ENCODE measurements at places on chromosomes 4 and X.

DNA sequence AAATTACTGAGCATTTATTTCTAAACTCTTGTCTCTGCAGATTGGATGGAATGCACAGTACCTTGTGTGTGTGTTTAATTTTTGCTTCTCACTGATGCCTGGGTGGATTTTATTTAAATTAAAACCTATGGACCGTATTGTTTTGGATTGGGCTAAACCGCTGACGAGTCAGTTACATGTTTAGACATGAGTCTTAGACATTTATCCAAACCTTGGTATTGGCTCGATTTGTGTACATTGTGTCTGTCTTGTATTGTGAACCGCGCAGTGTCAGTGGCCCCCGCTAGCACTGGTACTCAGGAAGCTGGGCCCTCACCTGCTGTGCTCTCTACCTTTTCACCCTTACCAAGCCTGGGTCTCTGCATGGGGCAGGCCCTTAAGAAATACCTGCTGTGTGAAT lies 40.8 kb upstream of the TADA2B start:
- DNase-seq = no peak

DNA sequence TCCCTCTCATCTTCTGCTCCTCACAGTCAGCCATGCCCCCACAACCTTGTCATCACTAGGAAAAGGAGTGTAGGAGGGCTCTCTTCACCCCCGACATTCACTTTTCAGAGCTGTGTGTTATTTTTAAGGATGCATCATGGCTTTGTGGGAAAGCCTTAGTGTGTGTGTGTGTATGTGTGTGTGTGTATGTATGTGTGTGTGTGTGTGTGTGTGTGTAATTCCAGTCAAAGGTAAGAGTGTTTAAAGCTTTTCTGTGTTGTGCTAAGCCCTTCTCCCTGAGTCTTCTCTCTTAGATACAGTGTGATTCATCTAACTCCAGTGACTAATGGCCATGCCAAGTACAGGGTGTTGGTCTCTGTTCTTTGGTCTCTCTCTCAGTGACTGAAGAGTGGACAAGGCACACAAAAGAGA lies 76.6 kb downstream of the CHIC2 start:
- no peak for DNase-seq

DNA sequence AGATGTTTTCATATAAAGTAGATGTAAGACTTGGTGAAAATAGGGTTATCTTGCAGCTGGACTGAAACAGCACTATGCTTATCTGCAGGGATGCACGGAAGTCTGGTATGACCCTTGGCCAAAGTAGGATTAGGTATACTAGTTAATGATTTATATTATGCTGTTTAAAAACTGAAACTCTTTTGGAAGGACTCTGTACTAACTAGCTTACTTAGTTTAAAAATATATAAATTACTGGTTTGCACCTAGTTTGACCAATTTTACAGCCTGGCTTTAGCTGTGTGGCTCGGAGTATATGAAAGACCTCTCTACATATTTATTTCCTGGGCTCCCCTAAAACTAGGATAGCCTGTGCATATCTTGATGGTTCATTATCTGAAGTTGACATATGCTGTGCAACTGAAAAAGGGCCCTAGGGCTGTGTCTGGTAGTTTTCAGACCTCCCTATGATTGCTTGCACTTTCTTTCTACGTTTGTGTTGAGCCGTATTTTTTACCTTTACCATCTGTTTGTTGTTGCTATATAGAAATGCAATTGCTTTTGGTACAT lies 89.2 kb downstream of the TMEM144 start:
- DNase-seq = no peak

- DNase-seq = no peak
Observed at GRCh38 chr4:20288846-20289512, 37.3 kb downstream of the SLIT2 start.

DNA sequence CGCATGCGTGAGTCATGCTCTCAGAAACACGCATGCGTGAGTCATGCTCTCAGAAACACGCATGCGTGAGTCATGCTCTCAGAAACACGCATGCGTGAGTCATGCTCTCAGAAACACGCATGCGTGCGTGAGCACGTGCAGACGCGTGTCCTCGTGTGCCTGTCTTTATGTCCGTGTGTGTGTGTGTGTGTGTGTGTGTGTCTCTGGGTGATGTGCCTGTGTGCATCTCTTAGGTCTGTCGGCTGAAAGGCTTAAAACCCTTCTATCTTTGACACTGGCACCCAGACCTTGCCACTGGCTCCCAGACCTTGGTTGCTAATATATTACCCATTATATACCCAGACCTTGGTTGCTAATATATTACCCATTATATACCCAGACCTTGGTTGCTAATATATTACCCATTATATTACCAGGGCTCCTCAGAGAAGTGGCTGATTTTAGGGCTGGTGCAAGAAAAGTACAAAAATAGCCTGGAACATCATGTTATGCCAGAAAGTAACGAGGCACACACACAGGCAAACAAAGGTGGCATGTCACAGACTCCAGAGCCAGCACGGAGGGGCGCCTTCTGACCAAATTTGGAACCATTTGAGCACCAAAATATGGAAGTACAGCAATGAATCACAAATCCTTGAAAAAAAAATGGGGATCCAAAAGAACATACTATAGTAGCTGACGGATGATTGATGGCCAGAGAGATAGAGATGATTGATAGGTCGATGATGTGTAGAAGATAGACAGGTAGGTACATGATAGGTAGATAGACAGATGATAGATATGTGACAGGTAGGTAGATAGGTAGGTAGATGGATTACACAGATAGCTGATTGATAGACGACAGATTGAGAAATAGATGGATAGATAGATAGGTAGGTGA lies 19.2 kb upstream of the ADRA2C start:
- no peak for DNase-seq

GRCh38 chrX:5051831-5052491 lies 1176.7 kb downstream of the NLGN4X start:
- DNase-seq = no peak

DNA sequence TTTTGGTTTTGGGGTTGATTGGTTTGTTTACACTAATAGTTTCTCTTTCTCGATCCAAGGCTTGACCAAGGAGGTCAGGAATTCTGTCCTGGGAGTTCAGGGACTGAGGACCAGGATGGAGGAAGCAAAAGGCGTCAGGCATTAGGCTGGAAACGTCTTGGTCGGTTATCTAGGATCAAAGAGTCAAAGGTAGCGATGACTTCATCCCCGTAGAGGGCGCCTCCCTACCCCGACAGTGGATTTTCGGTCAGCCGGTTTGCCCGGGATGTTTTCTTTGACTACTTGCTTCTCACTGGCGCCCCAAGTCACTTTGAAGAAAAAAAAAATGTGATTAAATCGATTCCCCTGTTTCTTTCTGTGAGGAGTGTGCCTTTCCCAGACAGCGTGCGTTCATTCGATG lies 980 bp upstream of the FHDC1 start:
- DNase-seq = no peak

- no peak for DNase-seq
Observed at GRCh38 chr4:37879365-37879764, 11.5 kb upstream of the TBC1D1 start.

DNA sequence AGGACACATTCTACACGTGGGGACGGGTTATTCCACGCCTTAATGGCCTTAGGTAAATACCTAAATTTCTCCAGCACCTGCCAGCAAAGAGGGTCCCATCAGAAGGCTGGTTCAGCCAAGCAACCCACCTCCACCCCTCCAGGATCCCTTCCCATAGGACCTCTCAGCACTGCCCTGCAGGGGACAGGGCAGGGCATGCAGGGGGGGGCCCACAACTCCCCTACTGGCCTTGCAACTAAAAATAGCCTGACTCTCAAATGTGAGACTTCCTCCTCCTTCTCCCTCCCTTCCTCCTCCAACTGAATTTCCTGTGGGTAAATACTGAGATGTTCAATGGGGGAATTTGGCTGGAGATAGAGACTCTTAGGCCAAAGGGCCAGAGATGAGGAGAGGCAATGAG lies 6.3 kb downstream of the LAS1L start:
- no peak for DNase-seq

GRCh38 chr4:171561419-171561818 lies 251.8 kb upstream of the GALNTL6 start:
- DNase-seq = no peak

GRCh38 chrX:15956681-15957080 lies 102.1 kb upstream of the AP1S2 start:
- no peak for DNase-seq

- no peak for DNase-seq
Observed at GRCh38 chr4:181820553-181820952, 422.6 kb upstream of the TENM3 start.

- no peak for DNase-seq
Observed at GRCh38 chr4:24126776-24127175, 236.9 kb upstream of the PPARGC1A start.

- no peak for DNase-seq
Observed at GRCh38 chr4:185999207-185999606, 69.7 kb upstream of the TLR3 start.

GRCh38 chr4:7348946-7349900 lies 85.5 kb downstream of the PSAPL1 start:
- no peak for DNase-seq
